ENCODE measurements at places on chromosomes 3 and 15. TPM values are rescaled to one million over a fixed set of nuclear protein-coding genes. Genes with fewer than 3 reads are reported as not detected.

GRCh38 chr3:33392144-33392543 is 48.1 kb downstream of the UBP1 start:
- DNase-seq = no peak

GRCh38 chr15:38864122-38864521 is 299.5 kb upstream of the RASGRP1 start:
- no peak for DNase-seq

DNA sequence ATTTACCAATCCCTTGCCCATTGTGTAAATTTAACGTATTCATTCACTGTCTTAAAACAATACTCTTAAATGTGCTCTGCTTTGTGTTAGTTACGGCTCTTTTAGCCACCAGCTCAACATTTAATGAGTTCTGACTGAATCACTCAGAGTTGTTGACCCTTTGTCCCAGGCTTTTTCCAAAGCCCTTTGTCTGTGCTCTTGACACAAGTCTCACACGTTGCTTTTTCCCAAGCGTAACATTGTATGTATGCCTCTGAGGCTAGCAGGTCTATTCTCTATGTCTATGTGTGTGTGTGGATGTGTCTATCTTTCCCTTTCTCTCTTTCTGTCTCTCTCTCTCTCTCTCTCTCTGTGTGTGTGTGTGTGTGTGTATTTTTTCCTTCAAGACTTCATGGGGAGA is 435.4 kb upstream of the GOLIM4 start:
- no peak for DNase-seq

DNA sequence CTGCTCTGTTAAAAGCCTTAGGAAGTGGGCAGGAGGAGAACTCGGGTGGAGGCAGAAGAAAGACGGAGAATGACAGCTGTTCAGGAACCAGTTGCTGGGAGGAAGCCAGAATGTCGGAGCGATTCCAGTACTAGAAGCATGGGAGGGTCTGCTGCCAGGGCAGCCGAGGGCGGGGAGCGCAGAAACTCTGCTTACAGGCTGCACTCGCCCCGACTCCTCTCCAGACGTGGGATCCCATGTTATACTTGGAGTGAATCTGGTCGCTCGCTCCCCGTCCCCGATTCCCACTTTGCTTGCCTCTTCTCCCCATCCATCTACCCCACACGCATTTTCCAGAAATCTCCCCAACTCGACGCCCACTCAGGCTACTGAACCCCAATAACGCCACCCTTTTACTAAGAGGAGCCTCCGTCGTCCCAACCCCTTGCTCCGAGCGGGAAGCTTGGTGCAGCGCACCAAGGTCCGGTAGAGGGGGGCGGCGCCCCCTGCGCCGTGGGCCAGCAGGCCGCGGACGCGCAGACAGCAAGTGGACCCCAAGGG is 665 bp downstream of the GATM start:
- DNase-seq = peak; percentile 24

GRCh38 chr15:42363942-42364341 is 4.6 kb downstream of the CAPN3 start:
- DNase-seq = no peak

GRCh38 chr3:53191836-53192480 is 30.9 kb downstream of the PRKCD start:
- DNase-seq = no peak

- no peak for DNase-seq
Measured at GRCh38 chr15:59998305-59998949, 5.7 kb upstream of the FOXB1 start.

DNA sequence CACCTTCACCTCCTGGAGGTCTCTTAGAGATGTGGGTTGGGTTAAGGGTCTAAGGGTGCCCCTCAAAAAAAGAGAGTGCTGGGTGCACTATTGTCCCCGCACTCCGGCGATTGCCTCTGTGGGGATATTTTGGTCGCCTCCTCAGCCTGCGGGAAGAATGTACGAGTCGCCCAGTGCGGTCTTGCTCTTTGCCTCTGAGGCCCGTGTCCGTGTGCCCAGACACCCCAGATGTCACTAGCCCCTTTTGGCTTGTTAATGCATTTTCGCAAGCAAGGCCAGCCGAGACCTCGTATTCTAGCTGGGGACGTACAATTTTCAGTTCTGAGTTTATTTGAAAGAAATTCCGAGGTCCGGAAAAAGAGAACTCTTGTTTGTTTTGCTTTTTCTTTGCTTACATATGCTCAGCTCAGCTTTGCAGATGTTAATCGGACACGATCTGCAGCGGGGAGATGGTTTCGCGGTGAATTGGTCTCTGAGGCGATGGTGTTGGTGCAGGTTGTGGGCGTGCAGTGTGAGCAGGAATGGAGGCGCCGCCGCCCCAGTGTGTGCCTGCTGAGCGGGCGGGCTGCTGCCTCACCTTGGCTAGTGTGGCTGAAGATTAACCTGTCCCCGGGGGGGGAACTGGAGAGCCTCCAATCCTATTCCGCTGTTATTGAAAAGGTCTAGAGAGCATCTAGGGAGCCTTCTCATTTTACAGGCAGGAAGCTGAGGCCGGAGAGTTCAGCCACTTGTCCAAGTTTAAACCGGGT is 1.4 kb downstream of the ST6GAL1 start:
- DNase-seq = peak; percentile 57

- DNase-seq = no peak
Measured at GRCh38 chr3:87298111-87298718, 21.8 kb upstream of the POU1F1 start.

GRCh38 chr3:46378426-46378942 is 7.7 kb downstream of the CCR5 start:
- peak; percentile 79 for DNase-seq

- DNase-seq = no peak
Measured at GRCh38 chr15:29150515-29151483, 118.8 kb downstream of the NSMCE3 start.

- no peak for DNase-seq
Measured at GRCh38 chr15:64574301-64575017, 114.1 kb downstream of the ZNF609 start.

DNA sequence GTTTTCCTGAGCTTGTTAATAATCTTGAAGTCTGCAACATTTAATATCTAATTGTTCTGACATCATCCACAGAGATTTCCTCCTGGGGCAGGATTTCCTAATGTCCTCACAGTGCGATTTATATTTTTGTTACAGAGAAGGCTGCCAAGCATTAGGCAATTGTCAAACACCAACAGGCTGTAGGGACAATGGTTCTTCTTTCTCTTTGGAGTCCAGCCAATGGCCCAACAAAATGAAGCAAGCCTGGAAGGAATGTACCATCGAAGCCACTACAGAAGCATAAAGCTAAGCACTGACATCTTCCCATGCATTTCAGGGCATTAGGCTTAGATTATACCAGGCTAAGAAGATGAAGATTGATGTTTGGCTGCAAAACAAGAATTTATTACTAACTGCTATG is 173.0 kb upstream of the FRMD4B start:
- no peak for DNase-seq

- no peak for DNase-seq
Measured at GRCh38 chr3:126663750-126664149, 8.8 kb upstream of the TXNRD3 start.

- DNase-seq = no peak
Measured at GRCh38 chr3:109257269-109257668, 59.0 kb downstream of the DPPA2 start.

GRCh38 chr3:134883697-134884385 is 88.8 kb downstream of the EPHB1 start:
- DNase-seq = no peak

DNA sequence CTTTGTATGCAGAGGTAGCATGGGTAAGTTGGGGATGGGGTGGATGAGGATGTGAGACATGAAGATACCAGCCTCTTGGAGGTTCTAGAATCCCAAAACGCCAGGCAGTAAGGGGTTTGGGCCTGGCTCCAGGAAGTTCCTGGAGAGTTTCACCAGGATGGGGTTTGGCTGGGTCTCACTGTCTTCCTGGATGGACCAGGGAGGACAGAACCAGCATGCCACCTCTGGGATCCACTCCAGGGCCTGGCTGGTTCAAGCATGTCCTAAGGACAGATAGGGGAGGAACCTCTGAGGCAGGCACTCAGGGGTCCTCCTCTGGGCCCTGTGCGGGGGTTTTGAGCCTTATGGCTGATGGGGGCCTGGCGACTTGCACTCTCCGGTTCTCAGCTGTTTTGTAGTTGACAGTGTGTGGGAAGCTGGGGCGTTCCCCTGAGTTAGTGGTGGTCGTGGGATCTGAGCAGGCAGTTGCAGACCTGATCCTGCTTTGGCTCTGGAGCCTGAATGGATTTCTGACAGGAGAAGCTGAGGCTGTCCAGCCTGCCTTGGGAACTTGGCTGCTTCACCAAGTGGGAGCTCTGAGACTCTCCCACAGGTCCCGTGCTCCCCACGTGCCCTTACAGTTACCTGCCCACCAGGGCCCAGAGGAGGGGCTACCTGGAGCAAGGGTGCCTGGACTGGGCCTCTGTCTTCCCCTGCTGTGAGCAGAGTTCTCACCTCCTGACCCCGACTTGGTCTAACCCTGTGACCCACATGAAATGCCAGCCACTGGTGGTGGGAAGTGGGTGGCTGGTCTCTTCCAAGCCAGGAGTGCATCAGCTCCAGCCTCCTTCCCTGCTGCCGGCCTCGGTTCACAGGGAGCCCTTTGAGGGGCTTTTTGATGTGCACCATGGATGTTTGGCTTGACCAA is 128.4 kb downstream of the EEFSEC start:
- DNase-seq = no peak

GRCh38 chr15:98904544-98904943 is 103.0 kb downstream of the PGPEP1L start:
- peak; percentile 29 for DNase-seq

- no peak for DNase-seq
Measured at GRCh38 chr3:44427683-44428082, 49.8 kb downstream of the ZNF445 start.

- DNase-seq = no peak
Measured at GRCh38 chr3:143658861-143659260, 189.4 kb downstream of the SLC9A9 start.

The IL17RB gene
- 5.6 TPM for total RNA-seq

The RAD54L2 gene
- total RNA-seq = 32.3 TPM

The TMEM212 gene
- total RNA-seq = not detected

The NRROS gene
- 5.1 TPM for total RNA-seq

The GUCA1C gene
- total RNA-seq = not detected

The SI gene
- not detected for total RNA-seq

The SCG5 gene
- total RNA-seq = 14.2 TPM

The MCF2L2 gene
- total RNA-seq = 7.3 TPM

The CPLX3 gene
- total RNA-seq = 0.09 TPM
